ENCODE measurements at places on chromosomes 6 and 20.

GRCh38 chr20:53736757-53737395 lies 143.2 kb upstream of the ZNF217 start:
- DNase-seq, result no peak

DNA sequence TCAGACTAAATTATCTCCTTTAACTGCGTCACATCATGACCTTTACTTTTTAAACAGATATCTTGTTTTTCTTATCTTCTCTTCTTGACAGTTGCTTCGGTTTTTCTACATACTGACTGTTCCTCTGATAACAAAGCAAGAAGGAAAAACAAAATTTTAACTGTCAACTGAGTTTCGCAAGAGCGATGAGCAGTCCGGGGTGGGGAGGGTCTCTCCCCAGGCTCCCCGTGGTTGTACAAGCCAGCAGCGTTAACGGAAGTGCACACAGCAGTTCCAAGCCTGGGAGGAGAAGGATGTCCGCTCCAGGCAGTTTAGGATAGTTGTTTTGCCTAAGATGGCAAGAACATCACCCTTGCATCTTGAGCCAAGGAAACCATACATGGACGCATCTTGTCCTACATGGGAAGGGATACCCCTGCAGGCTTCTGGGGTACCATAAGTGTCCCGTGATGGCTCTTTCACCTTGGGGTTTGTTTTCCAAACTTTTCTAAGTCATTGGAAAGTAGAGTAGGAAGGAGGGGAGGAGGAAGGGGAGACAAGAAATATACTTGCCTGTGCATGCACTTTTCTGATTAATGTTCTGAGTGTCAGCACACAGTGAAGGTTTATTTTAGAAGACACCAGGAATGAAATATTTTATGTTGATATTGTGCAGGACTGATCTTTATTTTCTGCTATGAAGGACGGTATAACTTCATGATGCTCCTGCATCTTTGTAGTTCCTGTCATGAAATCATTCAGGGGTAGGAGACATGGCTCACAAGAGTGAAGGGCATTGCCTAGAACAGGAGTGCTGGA lies 20.8 kb downstream of the SLC24A3 start:
- no peak for DNase-seq

DNA sequence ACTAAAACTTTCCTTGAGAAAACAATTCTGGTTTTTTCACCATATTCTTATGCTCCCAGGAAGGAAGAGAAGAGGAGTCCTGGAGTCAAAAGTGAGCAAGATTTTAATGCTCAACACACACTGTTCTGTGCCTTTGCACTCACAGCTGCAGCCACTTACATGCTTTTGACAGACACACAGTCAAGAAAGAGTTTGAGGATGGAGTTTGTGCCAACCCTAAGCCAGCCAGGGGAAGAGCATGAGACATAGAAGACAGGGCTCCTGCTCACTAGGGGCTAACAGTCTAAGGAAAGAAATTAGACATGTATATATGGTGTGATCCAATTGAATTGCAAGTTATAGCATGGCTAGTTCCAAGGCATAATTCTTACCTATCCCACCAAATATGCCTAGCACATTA lies 37.1 kb upstream of the IL17A start:
- DNase-seq, result no peak

- no peak for DNase-seq
These were observed 17.6 kb upstream of the ELMO2 start for GRCh38 chr20:46423882-46424482.

- no peak for DNase-seq
These were observed 818.7 kb upstream of the GJE1 start for GRCh38 chr6:141313986-141314385.

DNA sequence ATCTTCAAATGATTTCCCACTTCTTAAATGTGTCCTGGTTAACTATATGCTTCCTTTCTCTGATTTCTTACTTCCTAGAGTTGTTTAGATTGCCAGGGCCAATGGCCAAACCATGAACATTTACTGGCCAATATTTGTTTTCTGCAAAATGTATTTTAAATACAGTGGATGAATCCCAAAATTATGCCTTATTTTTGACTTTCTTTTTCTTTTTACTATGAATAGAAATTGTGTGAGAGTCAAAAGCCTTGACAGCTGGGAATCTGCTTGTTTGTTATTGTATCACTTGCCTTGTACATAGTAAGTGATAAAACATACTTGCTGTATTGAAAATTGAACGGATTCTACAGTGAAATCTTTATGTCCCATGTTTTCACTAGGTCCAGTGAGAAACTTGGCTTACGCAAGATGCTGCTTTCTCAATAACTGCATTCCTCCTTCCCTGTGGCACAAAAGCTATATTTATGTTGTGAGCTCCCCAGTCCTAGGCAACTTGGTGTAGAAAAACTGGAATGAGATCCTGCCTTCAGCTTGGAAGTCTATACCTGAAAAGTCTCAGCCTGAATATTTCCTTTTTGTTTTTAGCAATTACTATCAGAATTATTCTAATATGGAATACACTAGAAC lies 295.2 kb downstream of the EPHA7 start:
- DNase-seq, result no peak

DNA sequence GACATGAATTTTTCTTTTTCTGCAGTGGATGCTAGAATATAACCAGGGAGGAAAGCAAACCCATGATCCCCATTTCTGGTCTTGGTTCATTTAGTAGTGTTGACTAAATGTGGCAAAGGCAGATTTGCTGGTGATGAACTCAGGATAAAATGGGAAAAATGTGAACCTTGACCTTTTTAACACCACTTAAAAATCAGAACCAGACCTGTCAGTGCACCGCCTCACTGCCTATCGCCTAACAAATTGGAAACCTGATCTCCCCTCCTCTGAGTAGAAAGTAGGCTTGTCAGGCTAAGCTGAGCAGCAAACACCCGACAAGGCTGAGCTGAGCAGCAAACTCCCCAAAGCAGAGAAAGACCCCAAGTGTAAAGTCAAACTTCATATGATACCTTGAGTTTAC lies 254.8 kb downstream of the FOXC1 start:
- DNase-seq, result no peak
